Hippocampal formation (tissue), 2 donors: ENCODE measurements at places on chromosomes 7 and 10.

- no peak for DNase-seq
These were observed 366.3 kb upstream of the CHRM2 start for GRCh38 chr7:136502162-136502561.

DNA sequence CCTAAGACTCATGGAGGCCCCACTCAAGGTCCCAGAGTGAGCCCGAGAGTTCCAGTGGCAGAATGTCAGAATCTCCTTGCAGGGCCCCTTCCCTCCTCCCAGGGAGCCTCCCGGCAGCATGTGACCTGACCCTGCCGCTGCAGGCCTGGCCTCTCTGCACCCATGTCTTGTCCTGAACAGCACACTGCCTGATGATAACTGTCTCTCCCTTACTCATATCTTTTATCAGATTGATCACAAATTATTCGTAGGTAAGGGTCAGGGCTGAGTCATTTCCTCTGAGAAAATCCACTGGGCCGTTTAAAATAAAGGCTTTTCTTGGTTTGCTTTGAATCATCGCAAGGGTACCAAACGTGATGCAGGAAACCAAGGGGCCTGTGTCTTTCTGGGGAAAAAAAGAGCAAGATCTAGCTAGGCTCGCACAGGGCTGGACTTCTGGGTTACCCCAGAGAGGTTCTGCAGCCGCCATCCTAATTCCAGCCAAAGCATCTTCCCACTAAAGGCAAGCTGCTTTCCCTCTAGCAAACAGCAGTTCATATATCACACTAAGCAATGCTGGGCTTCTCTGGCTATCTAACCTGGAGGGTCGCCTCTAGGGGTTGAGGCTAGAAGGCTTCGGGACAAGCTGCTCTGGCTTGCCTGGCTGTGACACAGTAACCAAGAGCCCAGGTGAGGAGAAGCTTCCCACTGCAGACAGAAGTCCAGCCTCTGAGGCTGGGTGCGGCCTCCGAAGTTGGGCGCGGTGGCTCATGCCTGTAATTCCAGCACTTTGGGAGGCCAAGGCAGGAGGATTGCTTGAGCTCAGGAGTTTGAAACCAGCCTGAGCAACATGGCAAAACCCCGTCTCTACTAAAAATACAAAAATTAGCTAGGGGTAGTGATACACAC lies 104.9 kb downstream of the SPDYE5 start:
- no peak for DNase-seq

DNA sequence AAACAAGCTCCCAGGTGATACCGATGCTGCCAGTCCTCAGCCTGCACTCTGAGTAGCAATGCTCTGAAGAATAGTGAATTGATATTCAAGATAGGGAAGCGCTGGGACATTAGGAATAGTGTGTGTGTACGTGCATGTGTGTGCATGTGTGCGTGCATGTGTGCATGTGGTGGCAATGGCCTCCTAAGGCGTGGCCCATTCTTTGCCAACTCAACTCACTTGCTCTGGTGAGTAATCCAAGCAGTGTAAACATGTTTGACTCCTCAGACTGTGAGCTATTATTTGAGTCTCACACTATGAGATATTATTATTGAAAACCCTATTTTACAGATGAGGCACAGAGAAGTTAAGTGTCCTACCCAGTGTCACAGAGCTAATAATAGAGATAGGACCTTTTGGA lies 186.6 kb downstream of the RAB11FIP2 start:
- DNase-seq = no peak

DNA sequence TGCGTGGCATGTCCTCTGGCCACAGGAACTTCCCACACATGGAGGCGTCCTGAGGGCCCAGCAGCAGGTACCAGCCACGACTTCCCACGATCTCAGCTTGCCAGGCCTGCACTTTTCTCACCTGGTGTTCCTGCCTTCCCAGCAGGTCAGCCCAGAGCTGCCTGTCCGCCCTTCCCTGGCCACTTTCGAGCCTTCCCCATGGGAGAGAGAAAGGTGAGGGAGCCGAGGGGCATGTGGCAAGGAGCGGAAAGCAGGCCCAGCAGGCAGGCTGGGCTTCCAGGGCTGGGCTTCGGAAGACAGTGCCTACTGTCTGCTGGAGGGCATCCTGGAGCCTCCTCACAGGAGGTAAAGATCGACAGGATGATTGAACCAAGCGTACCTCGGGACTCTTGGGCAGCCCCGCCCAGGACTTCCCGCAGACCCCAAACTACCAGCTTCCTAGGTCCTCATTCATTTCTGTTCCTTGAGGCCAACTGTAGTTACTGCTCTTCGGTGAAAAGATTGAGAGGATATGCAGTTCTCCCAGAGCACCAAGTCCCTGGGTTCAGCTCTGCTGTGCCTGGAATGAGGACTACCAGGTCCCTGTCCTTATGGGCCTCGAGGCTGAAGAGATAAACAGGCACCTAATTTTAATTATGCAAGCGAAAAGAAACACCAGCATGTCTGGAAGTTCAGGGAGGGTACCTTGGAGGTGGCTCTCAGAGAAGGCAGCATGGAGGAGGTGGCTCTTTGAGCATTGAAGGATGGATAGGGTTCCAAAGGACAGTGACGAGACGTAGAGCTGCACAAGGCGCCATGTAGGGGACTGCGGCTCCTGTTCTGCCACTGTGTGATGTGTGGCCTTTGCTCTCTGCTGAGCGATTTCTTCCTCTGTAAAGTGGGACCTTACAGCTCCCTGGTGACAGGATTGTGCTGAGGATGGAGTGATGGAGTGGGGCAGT lies 87.8 kb downstream of the ZMIZ1 start:
- no peak for DNase-seq
